ENCODE measurements at places on chromosomes 5 and 9.

DNA sequence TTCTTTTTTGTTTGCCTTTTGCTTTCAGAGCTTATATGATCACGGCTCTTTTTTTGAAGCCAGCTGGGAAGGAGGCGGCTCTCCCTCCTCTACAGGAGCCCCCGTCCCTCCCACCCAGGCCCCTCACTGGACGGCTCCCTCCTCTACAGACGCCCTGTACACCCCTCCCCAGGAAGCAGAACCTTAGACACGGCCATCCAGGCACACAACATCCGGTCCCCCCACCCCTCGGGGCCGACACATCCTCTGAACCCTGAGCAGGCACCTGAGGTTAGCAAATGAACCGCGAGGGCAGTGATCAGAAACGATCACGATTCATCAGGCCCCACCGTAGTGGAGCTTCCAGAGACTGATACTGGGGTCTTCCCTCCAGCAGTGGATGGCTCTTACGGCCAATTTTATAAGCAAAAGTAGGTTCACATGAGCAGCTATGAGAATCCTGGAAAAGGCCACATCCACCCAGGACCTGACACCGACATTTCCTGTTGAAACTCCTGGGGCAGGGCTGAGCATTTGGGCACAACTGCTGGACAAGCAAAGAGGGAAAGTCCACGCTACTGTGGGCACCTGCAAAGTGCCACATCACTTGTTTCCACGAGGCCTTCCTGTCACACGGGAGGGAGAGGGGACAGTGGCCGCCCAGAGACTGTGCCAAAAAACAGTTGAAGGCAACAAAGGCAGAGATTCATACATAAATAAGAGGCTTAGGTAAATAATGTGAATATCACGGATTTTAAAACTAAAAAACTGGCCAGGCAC, 78.9 kb downstream of the SEMA4D start:
- DNase-seq, result peak; percentile 55

DNA sequence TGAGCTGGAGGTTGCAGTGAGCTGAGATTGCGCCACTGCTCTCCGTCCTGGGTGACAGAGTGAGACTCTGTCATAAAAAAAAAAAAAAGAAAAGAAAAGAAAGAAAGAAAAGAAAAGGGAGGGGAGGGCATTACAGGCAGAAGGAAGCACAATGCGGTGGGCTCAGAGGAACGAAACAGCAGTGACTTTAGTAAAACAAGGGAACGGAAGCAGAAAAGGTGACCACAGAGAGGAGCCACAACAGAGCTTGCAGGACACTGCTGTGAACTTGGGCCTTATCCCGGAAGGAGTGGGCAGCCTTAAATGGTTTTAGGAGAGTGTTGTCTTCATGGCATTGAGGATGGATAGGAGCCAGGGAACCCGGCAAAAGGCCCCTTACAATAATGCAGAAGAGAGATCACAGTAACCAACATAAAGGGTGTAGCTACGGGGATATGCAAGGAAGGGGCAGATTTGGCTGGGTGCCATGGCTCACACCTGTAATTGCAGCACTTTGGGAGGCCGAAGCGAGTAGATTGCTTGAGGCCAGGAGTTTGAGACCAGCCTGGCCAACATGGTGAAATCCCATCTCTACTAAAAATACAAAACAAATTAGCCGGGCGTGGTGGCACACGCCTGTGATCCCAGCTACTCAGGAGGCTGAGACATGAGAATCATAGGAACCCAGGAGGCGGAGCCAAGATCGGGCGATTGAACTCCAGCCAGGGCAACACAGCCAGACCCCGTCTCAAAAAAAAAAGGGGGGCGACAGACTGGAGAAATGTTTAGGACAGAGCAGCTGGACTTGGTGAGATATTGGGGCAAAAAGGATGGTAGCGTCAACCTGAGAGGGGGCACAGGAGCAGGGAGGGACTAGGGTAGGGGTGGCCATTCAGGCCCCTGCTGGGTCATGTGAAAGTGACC, 83.9 kb upstream of the ZBTB43 start:
- no peak for DNase-seq

- DNase-seq, result no peak
Measured at GRCh38 chr5:66669862-66670195, 73.6 kb downstream of the MAST4 start.

DNA sequence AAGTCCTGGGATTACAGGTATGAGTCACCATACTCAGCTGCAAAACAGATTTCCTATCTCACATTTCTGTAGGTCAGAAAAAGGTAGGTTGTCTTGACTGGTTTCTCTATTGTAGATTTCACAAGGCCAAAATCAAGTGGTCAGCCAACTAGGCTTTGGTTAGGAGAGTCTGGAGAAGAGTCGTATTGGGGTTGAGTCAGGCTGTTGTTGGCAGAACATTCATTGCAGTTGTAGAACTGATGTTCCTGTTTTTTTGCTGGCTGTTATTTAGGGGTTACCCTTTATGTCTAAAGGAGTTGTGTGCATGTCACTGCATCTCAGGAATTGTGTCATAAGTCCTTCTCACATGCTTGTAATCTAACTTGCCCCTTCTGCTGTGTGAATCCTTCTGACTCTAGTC, 814.2 kb upstream of the GRAMD2B start:
- DNase-seq, result no peak

DNA sequence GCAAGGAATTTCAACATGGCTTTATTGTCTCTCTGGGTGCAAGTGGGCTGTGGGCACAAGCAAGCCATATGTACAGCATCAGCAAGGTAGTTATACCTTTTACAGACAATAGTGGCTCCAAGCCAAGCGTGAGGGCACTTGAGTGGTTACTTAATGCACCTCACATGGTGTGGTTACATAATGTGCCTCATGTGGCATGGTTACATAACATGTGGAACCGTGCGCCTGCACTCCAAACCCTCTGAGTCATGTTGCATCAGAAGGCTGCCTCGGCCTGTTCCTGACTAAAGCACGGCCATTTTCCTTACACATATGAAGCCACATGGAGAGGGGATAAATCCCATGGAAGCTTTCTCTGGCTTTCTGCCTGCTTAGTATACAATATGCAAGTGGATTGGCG, 150.9 kb downstream of the OSTF1 start:
- DNase-seq, result no peak

GRCh38 chr5:154211641-154212390, 21.3 kb downstream of the GALNT10 start:
- DNase-seq, result no peak

- no peak for DNase-seq
Measured at GRCh38 chr5:157689942-157690689, 18.8 kb downstream of the C5orf52 start.

DNA sequence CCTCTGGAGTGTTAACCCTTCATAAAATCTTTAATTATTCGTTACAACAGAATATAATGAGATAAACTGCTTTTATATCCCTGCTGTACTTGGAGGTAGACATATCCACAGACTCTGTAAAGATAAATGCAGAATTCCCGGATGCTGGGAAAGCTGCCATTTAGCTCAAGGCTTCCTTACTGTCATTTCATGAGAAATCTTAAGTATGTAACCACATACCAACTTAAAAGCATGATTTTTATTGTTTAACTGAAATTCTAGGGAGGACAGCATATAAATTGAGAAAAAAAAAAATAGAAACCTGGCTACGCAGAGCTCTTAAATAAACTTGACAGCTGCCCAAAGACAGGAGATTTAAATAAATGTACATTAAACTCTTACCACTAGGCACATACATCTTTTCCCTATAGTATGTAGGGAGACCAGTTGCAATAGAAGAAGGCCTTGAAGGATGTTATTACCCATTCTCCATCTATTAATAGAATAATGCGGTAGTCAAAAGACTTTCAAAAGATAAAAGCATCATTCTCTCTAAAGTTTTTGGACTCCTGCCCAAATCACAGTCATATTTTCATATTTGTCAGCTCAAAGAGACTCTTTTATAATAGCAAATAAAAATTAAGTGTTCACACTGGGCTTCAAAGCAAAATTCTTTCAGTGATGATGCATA, 373.8 kb downstream of the NDUFS4 start:
- no peak for DNase-seq

- no peak for DNase-seq
Measured at GRCh38 chr9:135743546-135744332, 41.8 kb downstream of the KCNT1 start.

DNA sequence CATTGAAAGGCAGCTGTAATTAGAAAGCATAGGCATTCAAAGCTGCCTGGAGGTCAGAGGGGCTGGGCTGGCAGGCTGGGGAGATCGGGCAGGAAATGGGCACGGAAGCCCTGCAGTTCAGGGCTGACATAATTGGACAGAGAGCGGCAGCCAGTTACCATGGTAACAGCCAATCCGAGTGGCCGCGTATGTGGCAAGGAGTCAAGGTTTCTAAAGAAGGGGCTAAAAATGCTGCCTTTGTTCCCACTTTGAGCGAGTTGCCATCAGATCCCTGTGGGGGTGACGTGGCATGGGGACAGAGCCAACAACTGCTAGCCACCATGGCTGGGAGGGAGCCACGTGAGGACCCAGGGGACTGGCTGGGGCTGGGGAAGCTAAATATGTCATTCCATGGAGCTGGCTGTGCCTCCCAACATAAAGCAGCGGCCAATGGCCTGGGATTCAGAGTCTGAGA, 44.7 kb upstream of the NDFIP1 start:
- no peak for DNase-seq

GRCh38 chr5:149157330-149157729, 16.0 kb downstream of the ABLIM3 start:
- no peak for DNase-seq

GRCh38 chr9:36082931-36083330, 46.2 kb downstream of the RECK start:
- DNase-seq, result no peak

GRCh38 chr5:36054647-36055046, 12.0 kb downstream of the UGT3A2 start:
- DNase-seq, result no peak

DNA sequence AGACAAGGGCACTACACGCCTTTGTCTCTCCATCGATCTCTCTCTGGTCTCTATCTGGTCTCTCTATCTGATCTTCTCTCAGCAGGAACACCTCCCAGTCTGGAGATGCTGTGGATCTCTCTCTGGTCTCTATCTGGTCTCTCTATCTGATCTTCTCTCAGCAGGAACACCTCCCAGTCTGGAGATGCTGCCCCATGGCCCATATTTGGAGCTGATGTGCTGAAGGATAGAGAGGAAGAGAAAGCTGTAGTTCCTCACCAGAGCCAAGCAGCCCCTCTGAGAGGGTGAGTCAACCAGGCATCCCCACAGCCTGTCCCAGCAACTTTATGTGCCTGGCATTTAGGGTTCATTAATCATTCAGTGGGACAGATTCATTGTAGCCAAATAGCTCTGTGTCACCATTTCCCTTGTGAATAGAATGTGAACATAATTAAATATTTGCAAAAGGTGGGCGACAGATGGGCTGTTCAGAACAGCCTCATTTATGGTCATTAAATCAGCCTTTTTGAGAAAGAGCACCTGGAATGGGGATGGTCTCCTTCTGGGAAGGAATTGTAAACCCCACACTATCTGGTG, 189.3 kb upstream of the MAST4 start:
- no peak for DNase-seq

DNA sequence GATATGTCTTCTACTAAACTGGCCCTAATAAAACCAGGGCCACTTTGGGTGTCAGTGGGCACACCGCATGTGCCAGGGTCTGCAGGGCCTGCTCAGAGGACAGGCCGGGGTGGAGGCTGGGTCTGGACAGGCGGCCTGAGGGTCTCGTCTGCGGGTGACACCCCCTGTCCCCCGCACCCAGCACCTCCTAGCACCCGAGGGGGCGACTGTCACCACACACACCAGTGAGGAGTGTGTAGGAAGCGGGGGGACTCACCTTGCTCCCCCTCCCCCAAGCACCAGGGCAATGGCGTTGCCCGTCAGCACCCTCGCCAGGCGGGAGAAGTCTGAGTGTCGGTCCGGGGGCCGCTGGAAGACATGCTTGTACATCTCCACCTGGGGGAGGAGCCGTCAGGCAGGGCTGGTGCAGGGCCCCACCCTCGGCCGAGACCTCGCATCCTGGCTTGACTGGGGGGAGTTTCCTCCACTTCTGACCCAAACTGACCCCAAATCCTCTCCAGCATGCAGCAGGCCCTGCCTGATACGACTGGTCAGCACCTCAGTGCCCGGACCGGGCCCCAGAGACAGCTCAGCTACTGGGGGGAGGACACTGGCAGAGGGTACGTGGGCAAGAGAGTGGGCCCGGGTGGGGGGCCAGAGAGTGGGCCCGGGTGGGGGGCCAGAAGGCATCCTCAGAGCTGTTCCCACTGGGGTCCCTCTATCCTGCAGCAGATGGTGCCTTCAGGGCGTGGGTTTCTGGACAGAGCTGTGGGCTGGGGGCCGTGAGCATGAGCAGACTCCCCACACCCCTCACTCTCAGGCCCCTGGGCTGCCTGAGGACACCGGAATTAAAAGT, 18.9 kb upstream of the NSMF start:
- no peak for DNase-seq

GRCh38 chr9:71121275-71122021, at the start of gene TRPM3:
Gene TRPM3, minus strand, starts transcription at chr9:71121621. Its CDS starts 267 bp downstream, at chr9:71121354.
- DNase-seq, result no peak

DNA sequence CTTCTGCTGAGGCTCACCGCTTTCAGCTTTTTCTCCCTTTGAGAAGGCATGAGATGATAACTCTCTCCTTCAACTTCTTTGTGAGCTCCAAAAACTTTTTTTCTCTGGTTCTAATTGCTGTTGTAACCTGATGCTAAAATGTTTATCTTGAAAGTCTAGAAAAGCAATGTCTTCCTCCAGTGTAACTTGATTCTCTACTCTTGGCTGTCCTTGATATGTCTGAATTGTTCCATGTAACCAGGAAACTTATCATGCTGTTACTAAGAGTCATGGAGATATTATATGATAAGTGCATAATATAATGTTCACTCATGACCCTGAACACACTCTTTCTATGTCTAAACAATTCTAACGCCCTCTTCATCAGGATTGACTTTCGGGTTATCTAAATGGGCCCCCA, 128.0 kb upstream of the ABCA1 start:
- DNase-seq, result no peak

- no peak for DNase-seq
Measured at GRCh38 chr5:118844351-118844750, 144.0 kb downstream of the DTWD2 start.

DNA sequence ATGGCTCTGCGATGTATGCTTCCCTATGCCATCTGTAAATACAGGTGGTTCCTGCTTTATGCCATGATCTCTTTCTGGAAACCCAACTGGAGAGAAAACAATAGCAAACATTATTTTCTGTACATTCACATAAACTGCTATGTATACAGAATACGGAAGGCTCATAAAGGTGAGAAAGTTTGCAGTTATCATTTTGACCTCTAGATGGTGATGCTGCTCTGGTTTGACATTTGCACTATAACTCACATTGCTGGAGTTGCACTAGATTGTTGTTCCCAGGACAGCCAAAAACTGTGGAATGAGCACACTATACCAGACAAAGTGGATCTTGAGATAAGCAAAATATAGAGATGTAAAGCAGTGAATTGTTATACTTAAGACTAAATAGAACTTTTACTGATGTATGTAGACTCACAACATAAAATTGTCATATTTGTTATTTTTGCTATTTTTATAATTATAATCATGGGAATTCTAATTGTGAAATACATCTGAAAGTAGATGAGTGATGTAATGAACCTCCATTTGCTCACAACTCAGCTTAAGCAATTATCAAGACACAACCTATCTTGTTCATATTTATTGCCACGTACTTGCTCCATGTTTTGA, 246.5 kb downstream of the PTPRD start:
- DNase-seq, result no peak

- no peak for DNase-seq
Measured at GRCh38 chr5:173245319-173246134, 10.5 kb upstream of the NKX2-5 start.

- no peak for DNase-seq
Measured at GRCh38 chr5:168976311-168976970, 324.5 kb downstream of the SLIT3 start.

GRCh38 chr5:168568738-168569137, 10.4 kb downstream of the PANK3 start:
- no peak for DNase-seq

Measured in stimulated activated CD8-positive, alpha-beta memory T cell treated with anti-CD3 and anti-CD28 coated beads, Interleukin-2, amount 100 ng/mL, for 1 hour (primary cell).